ENCODE measurements at places on chromosomes 1 and 21. TPM values are rescaled to one million over a fixed set of nuclear protein-coding genes. Genes with fewer than 3 reads are reported as not detected.

DNA sequence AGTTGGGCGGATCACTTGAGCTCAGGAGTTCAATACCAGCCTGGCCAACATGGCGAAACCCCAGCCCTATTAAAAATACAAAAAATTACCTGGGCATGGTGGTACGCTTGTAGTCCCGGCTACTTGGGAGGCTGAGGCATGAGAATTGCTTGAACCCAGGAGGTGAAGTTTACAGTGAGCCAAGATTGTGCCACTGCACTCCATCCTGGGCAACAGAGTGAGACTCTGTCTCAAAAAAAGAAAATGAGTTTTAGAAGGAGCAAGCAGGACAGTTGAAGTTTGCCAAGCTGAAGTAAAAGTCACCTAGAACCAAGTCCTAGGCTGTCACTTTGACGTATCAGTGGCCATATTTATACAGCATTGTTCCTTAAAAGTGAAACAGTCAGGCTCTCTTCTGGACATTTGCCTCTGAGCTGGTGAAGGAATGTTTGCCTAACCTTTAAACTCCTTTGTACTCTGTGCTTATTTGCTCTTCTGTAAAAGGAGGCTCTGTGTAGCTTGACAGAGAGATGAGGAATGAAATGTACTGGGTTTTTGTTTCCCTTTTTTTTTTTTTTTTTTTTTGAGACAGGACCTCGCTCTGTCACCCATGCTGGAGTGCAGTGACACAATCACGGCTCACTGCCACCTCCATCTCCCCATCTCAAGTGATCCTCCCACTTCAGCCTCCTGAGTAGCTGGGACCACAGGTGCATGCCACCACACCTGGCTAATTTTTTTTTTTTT is 2.8 kb downstream of the RAB4A start:
- no peak for DNase-seq

DNA sequence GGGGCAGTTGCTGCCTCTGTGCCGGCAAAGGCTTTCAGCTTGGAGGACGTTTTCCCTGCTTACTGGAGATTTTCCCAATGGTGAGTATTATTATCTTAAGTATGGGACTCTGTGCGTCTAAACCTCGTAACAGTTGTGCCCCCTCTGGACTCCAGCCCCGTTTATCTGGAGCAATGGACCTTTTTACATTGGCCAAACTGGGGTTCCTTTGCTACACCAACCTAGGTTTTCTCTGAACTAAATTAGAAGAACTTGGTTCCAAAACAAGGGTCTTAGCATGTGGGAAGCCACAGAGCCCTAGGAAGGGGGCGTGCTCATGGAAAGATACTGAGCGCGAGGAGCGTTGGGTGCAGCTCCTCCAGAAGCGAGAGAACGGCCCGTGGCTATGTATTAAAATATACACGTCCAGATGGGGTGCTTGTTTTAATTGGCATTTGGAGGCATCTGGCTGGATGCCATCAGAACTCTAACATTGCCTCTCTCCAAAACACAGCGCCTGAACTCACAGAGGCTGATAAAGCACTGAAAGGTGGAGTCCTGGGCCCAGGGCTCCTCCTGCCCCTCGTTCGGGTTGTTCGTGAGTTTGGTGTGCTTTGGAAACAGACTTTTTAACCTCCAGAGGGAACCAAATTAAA is 28.4 kb downstream of the POFUT2 start:
- no peak for DNase-seq

DNA sequence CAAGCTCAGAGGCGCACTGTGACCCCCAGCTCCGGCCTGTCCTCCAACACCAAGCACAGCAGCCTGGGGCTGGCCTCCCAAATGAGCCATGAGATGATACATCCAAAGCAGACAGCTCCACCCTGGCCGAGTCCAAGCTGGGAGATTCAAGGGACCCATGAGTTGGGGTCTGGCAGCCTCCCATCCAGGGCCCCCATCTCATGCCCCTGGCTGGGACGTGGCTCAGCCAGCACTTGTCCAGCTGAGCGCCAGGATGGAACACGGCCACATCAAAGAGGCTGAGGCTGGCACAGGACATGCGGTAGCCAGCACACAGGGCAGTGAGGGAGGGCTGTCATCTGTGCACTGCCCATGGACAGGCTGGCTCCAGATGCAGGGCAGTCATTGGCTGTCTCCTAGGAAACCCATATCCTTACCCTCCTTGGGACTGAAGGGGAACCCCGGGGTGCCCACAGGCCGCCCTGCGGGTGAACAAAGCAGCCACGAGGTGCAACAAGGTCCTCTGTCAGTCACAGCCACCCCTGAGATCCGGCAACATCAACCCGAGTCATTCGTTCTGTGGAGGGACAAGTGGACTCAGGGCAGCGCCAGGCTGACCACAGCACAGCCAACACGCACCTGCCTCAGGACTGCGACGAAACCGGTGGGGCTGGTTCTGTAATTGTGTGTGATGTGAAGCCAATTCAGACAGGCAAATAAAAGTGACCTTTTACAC is 29.1 kb downstream of the SLC19A1 start:
- peak; percentile 63 for DNase-seq

DNA sequence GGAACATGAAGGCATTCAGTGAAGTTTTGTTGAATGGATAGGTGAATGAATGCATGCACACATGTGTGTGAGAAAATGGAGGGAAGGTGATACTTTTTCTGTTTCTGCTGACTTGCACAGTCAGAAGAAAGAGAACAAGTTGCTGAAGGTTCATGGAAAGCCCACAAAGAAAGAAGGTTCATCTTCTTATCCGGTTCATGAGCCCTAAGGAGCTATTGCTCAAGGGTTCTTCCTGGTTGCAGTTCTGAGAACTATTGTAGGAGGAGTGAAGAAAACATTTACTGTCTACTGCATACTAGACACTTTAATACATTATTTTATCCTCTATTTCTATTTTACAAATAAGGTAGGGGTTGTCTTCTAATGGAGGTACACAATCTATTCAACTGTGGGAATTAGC is 13.4 kb upstream of the NIBAN1 start:
- no peak for DNase-seq

PRPF38A gene
- 21.8 TPM for polyA plus RNA-seq

DNA sequence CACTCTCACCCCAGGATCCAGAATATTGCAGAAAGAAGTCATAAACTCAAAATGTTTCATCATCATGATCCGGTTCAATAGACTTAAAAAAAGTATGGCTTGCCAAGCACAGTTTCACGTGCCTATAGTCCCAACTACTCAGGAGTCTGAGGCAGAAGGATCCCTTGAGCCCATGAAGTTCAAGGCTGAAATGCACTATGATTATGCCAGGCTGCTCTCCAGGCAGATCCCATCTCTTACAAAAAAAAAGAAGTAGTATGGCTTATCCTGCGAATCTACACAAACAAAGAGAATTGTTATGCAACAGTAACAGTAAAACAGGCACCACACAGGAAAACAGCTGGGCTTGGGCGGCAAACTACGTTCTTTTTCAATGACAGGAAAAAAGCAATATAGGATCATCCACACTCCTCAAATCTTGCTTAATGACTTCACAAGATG is 76.2 kb downstream of the EIF4G3 start:
- DNase-seq, result no peak

DNA sequence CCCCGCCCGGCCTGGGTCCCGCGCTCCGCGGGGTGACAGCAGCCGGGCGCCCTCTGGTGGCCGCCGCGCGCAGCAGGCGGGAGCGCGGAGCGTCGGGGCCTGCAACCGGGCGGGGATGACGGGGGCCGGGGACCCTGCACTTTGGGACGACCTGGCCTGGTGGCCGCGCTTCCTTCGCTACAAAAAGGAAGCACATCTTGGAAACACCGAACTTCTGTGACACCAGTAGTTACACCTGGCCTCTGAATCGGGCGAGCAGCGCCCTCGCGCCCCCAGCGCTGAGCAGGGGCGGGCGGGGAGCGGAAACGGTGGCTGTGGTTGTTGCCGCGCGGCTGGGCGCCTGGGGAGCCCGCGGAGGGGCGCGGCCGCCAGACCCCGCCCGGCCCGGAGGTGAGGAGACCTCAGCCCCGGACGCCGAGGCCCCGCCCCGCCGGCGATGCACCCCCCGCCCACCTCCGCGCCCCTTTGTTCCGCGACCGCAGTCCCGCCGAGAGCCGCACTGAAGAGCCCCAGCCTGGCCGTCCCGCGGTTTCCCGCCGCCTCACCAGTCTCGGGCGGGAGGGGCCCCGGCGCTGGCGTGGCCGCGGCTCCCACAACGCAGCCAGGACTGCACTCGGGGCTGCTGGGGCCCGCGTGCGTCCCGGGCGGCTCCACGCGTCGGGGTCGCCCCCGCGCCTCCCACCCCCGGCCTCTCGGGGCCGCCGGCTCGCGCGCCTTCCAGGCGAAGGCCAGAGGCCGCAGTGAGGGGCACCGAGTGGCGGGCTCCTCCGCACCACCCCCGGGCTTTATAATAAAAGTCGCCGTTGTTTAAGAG is 59.3 kb downstream of the H3-3A start:
- DNase-seq, result no peak

DNA sequence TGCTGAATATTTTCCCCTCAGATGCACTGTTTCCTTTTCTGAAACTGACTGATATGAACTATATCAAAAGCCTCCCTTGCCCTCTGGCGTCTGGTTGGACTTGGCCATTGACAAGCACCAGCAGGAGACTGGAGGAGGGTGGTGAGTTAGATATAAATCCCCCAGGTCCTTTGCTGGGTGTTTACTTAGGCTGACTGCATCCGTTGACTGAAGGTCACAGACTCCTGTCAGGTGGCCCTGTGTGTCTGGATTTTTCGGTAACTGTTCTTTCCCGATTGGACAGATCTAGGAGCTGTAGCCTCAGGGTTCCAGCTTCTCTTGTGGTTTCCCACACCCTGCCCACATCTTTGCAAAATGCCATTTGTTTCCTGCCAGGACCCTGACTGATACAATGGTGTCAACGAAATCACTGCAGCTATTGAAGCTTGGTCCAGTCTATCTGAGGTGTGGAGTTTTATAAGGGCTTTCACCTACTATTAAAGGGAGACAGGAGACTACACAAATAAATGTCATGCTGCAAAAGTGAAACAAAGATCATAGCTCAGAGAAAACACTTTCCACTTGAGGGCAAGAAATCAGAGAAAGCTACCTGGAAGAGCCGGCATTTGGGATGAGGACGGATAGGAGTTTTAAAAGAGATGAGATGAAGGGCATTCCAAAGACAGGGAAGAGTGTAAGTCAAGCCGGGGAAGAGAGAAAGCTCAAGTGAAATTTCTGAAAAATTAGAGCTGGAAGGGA is 1.5 kb upstream of the MAGI3 start:
- DNase-seq, result no peak

DNA sequence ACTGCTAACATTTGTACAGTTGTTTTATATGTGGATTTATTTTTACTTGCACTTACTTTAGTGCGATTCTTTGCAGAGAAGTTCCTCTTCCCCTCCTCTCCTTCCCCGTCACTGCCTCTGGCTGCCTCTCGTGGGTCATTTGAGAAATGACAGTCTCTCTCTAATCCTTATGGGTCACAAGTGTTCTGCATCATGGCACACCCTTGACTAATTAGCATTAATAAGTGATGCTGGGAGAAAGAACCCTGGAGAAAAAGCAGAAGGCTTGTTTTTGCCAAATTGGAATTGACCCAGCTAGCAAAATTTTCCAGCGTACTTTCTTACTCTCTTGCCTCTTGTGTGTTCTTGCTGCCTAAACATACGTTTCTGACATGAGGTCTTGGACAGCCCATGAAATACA is 301.2 kb downstream of the DUSP10 start:
- DNase-seq, result peak; percentile 26

TDRD10 gene
- 4.1 TPM for polyA plus RNA-seq

- DNase-seq, result no peak
Measured at GRCh38 chr21:28604946-28605537, 387.6 kb downstream of the LTN1 start.

ERICH3 gene
- 0.11 TPM for polyA plus RNA-seq

DNA sequence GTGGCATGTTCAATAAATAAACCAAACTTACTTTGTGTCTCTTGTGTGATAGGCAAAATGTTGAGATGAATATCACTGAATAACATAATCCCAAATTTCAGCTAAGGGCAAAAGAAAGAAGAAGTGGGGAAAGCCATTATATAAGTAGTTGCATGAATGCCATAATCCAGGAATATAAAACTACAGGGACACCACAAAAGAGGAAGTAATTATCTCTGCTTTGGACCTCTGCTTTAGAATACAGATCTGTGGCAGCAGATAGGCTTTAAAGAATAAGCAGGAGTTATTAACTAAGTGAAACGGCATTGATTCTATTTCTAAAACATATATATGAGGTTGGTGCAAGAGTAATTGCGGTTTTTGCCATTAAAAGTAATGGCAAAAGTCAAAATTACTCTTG is 288.5 kb upstream of the SNX7 start:
- DNase-seq, result no peak

DNA sequence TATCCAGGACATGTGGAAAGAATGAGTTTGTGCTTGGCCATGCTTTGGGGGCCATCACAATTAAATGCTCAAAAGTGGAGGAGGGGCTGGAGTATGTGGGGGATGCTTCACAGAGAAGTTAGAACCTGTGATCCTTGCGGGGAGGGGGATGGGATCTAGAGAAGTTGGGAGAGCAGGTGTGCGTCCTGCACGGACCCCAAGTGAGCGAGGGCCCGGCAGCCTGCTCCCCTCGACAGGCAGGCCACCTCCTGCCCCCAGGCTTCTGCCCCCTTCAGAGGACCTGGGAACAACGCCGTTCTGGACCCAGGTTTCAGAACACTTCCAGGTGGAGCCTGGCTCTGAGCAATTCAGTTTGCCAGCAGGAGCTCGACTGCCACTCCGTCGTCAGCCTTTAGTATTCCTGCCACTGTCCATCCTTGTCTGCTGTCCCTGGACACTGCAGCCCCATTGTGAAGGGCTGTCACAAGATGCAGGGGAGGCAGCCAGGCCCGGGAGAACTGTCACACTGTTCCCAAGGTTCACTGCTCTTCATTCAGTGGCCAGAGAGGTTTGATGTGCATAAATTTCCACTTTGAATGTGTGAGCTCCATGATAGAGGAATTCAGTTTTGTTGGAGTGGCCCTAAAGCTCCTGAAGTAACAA is 112.2 kb downstream of the DHRS3 start:
- no peak for DNase-seq

GRCh38 chr1:184770181-184770979 is 15.7 kb upstream of the EDEM3 start:
- no peak for DNase-seq

DNA sequence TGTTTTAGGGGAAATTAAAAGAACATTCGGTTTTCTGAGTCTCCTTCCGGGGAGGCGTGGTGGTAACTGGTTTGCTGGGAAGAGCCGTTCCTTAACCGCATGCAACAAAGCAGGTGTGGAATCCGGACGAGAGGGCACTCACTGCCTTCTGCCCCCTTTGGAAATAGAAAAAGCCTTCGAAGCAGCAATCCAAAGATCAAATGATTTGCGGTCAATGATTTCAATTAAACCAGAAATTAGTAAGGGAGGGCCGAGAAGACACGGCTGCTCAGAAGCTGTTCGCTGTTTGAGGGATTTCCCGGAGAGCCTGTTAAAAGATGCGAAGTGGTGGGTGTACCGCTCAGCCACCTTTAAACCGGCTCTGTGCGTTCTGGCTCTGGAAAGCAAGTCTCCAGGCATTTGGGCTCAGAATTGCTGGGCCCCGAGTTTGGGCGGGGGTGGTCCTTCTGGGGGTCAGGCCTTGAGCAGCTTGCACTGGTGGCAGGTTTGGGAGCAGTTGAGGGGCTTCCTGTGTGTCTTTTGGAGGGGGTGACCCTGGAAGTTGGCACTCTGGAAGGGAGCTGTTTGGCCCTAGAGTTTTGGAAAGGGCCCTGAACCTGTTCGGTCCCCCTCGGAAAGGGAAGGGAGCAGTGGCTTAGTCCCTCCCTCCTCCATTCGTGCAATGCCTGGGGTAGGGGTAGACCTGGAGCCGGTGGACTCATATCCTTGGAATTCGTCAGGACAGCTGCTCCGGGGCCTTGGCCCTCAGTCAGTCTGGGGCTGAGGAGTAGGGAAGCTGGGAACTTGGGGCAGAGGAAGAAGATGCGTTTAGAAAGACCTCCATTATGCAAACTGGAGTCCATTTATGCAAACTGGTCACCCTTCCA is 3.1 kb downstream of the SIM2 start:
- DNase-seq, result no peak

NUDT4B gene
- 4.4 TPM for polyA plus RNA-seq

GRCh38 chr1:60567256-60567655 is 493.7 kb upstream of the C1orf87 start:
- DNase-seq, result no peak
